ENCODE measurements at places on chromosomes 13 and 19.

- DNase-seq: peak; percentile 66
Measured at GRCh38 chr13:19601749-19602725, 31.4 kb upstream of the MPHOSPH8 start.

DNA sequence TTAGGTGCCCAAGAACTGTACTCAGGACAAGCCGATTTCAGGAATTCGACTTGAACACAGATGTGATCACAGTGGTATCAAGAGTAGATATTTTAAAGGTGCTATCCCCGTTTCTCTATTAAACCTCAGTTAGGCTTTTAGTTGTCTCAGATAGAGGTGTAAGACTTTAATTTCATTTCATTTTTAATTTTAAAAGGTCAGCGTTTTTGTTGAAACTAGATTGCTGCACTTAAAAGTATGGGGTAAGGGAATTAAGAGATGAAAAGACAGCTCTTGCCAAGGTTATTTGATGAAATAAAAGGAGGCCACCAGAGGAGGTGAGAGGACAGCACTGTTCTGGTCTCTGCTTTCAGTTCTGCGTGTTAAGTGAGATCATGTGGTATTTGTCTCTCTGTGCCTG is 48.6 kb downstream of the SPATA13 start:
- DNase-seq: no peak

DNA sequence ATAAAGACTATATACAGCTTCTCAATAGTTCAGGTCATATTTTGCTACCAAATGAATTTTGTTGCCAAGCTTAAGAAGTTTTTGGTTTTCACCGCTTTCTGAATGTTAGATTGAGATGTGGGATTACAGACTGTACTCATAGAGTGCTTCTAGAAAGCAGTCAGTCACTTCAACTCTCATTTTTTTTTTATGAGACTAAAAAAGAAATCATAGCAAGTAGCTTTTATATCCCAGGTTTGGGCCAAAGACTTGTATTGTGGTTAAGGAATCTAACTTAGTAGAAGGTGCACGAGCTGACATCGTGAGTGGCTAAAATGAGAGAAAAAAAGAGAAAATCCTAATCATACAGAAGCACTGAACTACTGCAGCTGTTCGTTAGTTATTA is 2.2 kb upstream of the USPL1 start:
- DNase-seq: no peak

DNA sequence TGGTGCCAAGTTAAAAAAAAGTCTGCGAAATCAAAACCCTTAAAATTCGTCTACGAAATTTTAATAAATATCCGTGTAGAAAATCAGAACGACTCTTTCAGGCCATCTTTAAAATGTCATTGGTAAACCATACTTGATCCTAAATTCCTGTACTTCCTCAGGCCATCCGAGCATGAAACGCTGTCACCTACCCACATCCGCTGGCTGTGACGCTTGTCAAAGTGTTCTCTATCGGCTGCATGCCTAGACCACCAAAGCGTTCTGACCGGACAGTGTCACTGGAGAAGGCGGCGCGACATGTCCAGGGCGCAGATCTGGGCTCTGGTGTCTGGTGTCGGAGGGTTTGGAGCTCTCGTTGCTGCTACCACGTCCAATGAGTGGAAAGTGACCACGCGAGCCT is 119.0 kb upstream of the CLDN10 start:
- no peak for DNase-seq

DNA sequence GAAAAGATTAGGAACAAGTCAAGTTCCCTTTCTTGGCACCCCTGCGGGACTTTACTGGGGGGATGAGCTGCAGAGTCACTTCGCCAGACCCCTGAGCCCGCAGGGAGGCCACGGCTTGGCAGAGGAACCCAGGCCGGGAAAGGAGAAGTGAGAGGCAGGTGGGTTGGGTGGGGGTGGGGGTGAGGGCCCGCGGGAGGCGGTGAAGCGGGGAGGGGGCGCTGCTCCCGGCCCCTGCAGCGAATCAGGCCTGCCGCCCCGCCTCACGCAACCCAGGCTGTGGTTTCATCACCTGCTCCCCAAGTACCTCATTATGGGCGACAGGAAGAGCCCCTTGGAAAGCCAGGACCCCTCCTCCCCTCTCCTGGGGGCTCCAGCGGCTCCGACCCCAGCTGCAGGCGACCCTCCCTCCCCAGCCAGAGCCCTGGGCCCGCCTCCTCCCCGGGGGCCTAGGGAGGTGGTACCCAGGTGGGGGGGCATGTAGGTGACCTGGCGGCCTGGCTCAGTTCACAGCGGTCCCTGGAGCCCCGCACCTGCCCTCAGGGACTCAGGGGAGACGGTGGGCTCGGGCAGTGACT is 9.5 kb downstream of the MEF2B start:
- DNase-seq: no peak

DNA sequence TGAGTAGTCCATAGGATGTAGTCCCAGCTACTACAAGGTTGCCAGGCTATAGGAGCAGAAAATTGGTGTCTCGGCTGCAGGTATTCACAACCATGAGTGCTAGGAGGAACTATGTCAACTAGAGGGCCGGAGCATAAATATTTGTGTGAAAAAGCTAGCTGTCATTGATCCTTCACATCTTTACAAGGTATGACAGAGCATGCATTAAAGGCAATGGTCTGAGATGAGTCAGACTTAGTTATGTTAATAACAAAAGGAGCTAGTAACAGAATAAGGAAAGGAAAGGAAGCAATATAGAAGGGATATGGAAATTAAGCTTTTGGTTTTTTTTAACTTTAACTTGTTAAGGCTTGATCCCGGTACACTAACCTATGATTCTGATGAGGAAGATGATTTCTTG is 40.9 kb upstream of the PSG9 start:
- no peak for DNase-seq

GRCh38 chr13:114099191-114099590 is 33.2 kb downstream of the RASA3 start:
- DNase-seq: no peak

GRCh38 chr13:104785952-104786351 is 1719.7 kb upstream of the SLC10A2 start:
- no peak for DNase-seq

GRCh38 chr19:15431396-15432017 is 12.7 kb upstream of the AKAP8L start:
- no peak for DNase-seq

DNA sequence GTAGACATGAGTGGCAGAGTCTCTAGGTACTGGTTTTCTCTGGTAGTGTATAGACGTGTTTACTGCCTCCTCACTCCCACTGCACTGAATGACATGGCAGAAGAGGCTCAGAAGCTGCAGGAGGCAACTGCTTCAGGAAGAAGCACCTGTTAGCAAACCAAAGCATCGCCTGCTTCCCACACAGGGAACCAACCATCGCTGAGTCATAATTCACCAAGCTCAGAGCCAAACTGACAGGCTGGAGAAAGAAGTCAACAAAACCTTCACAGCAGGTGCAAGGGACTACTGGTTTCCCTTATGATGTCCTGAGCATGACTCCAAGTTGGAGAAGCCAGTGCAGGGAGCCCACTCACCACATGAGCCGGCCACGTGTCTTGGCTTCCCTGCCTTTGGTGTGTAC is 69.8 kb downstream of the KCTD12 start:
- no peak for DNase-seq

- DNase-seq: no peak
Measured at GRCh38 chr13:99250982-99251825, 7.0 kb downstream of the GPR18 start.

DNA sequence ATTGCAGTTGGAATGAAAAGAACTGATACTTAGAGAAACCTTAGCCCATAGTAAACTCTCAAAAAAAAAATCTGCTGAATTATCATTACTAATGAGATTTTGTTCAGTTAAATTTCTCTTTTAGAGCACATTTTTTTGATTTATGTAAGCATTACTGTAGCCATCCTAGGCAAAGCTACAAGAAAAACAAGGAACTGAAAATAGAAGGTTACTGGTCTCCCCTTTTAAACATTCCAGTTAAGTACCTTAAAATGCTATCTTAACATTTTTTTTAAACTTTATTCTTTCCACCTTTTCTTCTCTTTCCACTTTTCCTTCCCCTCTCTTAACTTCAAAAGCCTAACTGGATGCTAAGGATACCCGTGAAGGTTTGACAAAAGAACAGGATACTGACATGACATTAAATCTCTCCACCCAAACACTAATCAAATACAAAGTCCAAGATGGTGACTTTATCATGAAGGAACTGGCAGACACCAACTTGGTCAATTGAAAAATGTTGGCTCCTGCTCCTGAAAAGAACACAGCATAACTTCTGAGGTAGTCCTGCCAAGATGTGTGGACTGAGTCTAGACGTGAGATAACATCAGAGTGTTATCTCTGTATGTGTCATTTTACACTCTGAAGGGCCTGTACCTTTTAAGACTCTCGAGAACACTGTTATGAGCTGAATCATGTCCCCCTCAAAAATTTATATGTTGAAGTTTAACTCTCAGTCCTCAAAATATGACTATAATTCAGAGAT is 29.5 kb upstream of the SACS start:
- no peak for DNase-seq

DNA sequence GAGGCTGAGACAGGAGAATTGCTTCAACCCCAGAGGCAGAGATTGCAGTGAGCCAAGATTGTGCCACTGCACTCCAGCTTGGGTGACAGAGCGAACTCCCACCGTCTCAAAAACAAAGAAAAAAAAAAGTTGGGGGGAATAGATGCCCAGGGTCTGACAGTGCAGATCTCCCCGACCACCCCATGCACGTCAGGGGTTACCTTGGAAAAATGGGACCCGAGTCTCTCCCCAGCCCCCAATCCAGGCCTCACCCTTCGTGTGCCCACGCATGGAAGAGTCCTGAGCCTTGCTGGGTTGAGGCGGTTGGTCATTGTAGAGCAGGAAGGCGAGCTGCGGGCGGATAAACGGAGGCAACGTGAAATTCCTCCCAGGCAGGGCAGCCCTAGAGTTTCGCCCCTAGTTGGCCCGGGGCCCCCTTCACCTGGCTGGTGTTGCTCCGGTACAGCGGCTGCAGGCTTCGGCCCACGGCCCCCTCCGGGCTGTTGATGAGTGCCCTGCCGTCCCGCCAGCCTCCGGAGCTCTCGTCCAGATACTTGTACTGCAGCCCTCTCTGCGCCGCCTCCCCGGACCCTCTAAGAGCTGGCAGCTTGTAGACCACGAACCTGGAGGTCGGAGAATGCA is 588 bp downstream of the DNASE2 start:
- no peak for DNase-seq

DNA sequence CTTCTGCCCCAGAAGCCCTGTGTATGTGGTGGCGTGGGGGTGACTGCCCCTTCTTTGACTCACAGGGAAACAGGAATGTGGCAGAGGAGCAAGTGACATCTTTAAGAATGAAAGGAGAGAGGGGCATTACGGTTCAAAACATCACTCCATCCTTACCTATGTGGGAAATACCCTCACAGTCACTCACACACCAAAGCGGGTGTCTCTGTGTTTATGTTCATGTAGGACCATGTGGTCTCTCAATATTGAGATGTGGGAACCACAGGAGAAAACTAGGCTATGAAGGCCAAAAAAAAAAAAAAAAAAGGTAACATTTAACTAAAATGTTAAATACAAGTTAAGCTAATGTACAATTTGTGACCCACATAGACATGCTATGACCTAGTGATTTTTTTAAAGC is 153.6 kb upstream of the GPR12 start:
- DNase-seq: no peak

GRCh38 chr13:20559659-20560356 is 7.1 kb upstream of the IFT88 start:
- no peak for DNase-seq

DNA sequence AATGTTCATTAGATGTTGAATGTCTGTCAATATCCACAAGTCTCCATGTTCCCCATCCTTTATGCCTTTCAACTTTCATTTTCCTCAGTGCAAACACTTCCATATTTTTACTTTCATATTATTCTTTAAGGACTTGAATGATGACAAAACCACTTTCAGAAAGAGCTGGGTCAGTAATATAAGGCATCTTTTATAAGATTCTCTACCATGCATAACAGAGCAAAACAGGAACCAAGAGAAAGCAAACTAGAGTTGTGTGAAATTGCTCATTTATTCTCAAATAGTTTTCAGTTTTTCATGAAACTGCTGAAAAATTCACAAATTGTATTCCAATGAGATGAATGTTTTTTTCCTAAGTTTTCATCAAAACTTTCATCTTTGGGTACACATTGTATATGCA is 1247.6 kb downstream of the PCDH17 start:
- no peak for DNase-seq

- DNase-seq: peak; percentile 34
Measured at GRCh38 chr13:87669379-87669978, 1.7 kb upstream of the SLITRK5 start.

DNA sequence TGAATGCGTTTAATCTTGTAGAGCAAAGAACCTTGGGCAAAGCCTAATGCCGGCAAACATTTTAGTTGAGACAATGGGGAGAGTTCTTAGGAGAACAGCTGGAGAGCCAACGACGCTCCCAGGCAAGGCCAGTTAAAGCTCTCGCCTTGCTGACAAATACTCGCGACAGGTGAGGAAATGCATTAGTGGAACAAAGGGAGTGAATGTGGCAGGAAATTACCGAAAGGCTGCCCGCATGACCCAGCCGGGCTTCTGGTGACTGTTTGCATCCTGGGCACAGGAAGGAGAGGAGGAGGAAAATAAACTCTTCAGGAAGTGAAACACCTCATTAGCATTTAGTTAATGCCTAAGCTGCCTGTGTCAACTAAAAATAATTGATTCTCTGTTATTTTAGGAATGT is 74.6 kb downstream of the SHISA2 start:
- DNase-seq: no peak

DNA sequence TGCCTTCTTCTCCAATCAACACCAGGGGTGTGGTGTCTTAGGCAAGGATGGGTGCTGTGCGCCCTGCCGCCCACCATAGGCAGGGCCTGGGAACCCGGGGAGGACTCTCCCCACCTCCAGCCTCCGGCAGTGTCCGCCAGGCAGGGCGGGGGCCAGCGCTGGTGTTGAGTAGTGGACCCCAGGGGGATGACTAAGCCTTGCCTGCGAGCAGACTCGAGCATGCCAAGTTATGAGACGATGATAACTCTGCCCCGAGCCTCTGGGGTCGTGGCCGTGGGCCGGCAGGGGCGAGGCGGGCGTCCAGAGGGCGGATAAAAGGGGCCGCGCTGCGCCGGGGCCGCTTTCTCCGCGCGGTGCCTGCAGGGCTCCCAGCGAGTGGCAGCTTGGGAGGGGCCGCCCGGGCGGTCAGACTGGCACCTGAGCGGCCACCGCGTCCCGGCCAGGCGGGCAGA is at the start of gene MEDAG:
TSS of gene MEDAG (plus strand) at position 340 of the 452 bp plus-strand sequence. CDS start 245 bp downstream, outside the sequence.
- no peak for DNase-seq
